ENCODE measurements at places on chromosomes 6 and 20.

DNA sequence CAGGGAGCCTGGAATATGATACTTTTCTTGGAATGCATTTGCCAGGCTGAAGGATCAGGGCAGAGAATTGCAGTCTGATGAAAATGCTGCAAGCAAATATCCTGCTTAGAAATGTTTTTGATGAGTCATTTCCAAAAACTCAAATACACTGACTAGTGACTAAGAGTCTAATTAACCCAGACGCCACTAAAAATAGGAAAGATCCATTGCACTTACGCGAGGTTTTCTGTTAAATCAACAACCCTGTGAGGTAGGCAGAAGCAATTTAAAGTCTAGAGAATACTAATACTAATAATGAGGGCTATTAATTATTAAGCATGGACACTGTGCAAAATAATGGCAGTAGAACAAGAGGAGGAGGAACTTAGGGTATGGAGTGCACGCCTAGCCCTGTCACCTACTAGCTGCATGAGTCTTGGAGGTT, 130.1 kb upstream of the DOK5 start:
- DNase-seq, result peak; percentile 69

DNA sequence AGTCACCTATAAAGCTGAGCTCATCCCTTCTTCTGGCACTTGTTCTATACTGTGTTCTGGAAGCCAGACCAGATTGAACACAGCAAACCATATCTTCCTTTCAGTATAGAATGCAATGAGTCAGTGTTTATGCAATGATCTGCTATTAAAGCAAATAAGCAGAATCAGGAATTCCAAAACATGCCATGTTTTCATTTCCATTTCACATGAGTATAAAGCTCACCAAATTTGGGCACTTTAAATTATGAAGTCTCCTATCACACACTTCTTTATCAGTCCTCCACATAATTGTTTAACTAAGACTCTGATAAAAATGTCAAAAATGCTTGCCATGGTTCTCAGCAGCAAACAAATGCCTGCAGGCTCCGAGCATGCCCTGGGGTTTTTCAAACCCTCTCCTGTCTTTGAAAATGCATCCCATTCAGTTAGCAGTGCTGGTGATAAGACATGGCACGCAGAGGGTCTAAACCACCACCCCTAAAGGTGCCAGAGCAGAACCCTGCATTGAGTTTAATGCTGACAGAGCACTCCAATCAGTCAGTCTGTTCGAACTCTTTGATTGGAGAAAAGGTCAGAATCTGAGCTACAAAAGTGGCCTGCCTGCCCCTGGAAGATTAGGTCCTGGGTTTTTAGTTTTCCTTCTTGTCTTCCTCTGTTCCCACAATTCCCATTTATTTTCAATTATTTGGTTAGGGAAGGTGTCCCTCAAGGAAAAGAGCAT, 234.1 kb downstream of the GMPR start:
- DNase-seq, result peak; percentile 69

GRCh38 chr20:63551068-63551467, 2.9 kb upstream of the FNDC11 start:
- DNase-seq, result peak; percentile 41

DNA sequence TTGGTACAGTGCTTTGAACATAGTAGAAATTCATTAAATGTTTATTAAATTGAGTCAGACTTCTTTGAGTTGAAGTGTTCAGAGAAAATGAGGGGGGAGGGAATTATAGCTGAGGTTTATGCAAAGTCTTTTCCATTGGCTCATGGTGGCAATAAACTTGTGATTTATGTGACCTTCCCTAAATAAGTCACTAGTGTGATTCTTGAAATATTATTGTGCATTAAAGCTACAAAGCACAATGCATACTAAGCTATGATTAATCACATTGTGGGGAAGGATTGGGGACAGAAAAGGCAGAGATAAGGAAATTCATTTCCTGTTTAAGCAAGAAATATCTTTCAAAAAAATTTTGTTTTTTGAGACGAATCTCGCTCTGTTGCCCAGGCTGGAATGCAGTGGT, 877.5 kb downstream of the TFAP2A start:
- DNase-seq, result peak; percentile 92

DNA sequence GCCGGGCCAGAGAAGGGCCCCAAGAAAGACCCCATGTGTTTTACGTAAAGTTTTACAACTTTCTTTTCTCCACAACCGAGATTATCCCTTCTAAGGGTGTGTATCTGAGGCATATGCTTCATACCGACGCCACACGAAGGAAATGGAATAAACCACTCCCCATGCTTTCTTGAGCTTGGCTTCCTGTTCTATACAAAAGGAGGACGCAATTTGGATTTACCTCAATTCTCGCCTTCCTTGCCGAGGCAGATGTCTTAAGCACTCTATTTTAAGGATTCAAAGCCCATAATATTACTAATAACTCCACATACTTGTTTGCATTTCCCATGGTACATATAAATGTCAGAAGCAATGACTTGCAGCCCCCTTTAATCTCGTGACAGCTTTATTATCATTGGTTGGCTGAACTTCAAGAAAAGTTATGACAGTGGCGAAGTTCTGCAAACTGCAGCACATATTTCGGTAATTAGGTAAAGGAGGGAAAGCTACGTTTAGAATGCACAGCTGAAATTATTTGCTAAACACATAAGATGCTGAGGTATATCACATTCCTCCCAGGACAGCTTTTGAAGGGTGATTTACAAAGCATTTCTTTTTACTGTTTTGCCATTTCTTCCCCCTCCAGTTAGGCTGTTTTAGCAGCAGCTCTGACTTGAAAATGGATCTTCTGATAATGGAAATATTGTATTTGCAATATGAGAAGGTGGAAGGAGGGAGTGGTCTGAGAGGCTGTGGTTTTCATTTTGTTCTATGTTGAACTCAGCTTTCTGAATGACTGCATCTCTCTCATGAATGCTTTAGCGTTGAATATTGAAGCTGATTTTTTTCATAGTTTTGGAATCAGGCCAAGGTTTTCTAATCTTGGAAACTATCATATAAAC, 330.5 kb downstream of the EPHA7 start:
- DNase-seq, result no peak

GRCh38 chr6:98137391-98137790, 697.0 kb upstream of the POU3F2 start:
- no peak for DNase-seq

- DNase-seq, result no peak
Measured at GRCh38 chr6:89944826-89945407, 50.6 kb downstream of the GJA10 start.

DNA sequence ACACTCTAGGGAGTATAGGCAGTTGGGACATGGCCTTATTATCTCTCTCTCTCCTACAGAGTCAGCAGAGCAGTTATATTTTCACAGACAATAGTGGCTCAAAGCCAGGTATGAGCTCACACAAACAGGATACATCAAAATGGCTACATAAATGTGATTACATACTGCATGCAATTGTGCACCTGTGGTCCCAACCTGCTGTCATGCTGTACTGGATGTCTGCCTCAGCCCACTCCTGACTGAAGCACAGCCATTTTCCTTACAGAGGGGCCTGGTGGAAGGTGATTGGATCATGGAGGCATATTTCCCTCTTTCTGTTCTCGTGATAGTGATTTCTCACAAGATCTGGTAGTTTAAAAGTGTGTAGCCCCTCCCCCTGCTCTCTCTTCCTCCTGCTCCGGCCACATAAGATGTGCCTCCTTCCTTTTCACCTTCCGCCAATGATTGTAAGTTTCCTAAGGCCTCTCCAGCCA, 37.0 kb upstream of the SAMHD1 start:
- DNase-seq, result peak; percentile 29

GRCh38 chr6:157226761-157227160, 96.6 kb downstream of the TMEM242 start:
- no peak for DNase-seq

DNA sequence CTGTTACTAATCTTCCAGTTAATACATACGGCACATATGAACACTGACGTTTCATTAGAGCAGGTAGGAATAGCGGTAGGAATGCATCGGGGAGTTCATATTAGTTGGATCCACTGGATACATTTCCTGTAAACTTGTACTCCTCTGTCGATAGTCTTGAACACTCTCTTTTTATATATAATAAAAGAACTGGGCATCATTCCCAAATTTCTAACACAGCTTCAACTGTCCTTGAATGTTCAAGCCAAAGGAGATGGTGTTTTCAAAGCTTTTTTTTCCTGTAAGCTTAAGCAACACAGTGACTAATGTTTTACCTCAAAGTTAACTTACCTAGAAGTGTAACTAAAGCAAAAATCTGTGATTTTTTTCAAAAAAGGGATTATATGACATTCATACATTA, 195.3 kb downstream of the UTRN start:
- DNase-seq, result no peak

DNA sequence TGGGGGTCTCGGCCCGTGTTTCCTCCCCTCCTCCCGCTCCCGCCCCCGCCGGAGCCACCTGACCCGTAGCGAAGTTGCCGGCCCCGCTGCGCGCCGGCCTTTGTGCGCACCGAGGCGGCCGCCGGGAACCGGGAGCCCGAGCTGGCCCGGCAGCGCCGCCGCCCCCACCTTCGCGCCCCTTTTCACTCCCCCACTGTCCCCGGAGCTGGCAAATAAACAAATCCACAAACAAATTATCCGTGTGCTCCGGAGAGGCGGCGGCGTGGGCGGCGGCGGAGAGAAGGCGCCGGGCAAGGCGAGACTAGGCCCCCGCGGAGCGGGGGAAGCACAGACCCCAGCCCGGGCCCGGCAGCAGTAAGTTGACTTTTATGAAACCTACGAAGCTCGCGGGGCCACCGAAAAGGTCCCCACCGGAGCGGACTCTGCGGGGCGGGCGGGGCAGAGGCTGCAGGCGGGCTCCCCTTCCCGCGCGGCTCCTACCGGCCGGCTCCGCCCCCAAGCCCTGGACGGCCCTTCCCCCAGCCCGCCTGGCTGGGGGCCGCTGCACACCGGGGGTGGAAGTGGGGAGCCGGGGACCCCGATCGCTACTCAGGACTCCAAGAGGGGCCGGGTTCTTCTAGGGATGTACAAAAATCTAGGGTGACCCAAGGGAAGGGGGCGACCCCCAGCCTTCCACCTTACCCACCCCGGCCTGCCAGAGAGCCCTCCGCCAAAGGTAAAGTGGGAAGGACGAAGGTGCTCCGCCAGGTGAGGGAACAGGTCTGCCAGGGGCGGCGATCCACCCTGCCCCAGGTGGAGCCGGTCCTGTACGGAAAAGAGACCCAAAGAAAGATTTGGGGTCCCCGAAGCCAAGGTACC, 40.7 kb downstream of the YTHDF1 start:
- no peak for DNase-seq

DNA sequence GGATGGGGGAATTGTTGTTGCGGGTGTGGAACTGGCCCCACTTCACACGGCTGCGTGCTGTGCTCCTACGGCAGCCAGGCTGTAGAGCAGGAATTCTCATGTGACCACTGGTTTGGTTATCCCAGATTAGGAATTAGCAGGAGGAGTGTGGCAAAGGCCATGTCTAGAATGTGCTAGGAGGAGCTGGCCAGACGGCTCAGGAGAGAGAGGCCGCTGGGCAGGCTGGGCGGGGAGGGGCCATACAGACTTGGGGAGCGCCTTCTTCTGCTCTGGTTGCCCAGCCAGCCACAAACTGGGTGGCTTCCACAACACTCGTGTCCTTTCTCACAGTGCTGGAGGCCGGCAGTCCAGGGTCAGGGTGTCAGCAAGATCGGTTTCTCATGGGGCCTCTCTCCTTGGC, 245.0 kb upstream of the QKI start:
- no peak for DNase-seq

- DNase-seq, result no peak
Measured at GRCh38 chr6:40860443-40860842, 178.6 kb downstream of the UNC5CL start.

GRCh38 chr6:2529211-2529719, 221.5 kb downstream of the MYLK4 start:
- DNase-seq, result no peak

DNA sequence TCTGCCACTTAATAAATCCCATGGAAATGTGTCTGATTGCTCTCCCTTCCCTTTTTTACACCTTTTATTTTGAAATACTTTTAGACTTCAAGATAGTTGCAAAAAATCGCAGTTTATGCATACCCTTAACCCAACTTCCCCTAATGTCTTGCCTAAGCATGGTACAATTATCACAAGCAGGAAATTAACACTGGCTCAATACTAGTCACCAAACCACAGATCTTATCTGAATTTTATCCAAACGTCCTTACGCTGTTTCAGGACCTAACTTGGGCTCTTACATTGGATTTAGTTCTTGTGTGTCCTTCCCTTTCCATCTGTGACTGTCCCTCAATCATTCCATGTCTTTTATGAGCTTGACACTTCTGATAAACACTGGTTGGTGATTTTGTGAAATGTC, 146.3 kb downstream of the ZNF217 start:
- DNase-seq, result no peak

DNA sequence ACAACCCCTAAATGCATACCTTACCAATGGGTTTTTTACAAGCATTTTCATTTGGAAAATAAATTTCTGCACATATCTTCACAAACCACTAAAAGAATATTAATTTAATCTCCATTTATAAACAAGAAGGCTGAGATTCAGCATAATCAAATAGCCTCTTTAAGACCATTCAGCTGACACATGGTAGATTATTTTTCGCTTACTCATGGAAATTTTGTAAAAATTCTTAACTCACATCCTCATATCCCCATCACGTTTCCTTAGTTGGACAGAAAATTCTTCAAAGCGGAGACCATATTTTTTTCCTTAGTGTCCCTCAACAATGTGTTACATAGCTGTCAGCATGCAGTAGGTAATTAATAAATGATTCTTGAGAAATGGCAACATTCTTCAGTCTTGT, 439.6 kb upstream of the PTCHD4 start:
- no peak for DNase-seq

DNA sequence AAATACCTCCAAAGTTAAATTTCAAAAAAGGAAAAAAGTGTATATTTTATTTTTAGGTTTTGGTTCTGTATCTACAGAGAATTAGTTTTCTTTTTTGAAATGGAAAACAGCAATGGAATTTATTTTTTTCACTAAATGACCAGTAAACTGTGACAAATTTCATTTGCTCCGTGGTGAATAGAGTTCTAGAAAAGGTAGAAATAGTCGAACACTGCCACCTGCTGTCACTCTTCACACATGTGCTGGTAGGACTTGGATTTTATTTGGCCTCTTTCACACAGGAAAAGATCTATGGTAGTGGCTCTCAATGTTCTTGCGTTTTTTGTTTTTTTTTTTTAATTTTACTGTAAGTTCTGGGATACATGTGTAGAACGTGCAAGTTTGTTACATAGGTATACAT, 312.5 kb downstream of the EYA4 start:
- peak; percentile 53 for DNase-seq

- peak; percentile 54 for DNase-seq
Measured at GRCh38 chr6:27251606-27252251, 4.2 kb downstream of the PRSS16 start.

DNA sequence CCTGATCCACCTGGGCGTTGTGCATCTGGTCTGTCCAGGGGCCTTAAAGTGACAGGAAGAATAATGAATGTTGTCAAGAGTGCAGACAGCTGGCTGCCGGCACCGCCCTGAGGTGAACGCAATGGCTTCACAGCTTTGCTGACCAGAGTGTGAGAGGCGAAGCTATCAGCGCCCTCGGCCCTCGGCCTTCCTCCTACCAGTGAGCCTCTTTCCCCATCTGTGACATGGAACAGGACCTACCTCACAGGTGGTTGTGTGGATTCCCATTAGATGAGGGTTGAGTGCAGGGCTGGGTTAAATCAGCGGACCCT, 54.8 kb downstream of the CTCFL start:
- no peak for DNase-seq

- DNase-seq, result no peak
Measured at GRCh38 chr6:98648211-98648914, 186.0 kb upstream of the POU3F2 start.

GRCh38 chr6:157471895-157472686, 91.1 kb downstream of the ZDHHC14 start:
- DNase-seq, result no peak
